ENCODE measurements at places on chromosomes 16 and 17.

- no peak for DNase-seq
Measured at GRCh38 chr16:28482026-28482425, 9.8 kb downstream of the CLN3 start.

DNA sequence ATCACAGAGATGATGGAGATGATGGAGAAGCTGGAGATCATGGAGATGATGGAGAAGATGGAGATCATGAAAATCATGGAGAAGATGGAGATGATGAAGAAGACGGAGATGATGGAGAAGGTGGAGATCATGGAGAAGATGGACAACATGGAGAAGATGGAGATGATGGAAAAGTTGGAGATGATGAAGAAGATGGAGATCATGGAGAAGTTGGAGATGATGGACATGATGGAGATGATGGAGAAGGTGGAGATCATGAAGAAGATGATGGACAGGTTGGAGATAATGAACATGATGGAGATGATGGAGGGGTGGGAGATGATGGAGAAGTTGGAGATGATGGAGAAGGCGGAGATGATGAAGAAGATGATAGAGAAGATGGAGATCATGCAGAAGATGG is 34.5 kb downstream of the RBFOX3 start:
- no peak for DNase-seq

GRCh38 chr16:52817696-52818095 is 235.0 kb downstream of the CHD9NB start:
- no peak for DNase-seq

- peak; percentile 86 for DNase-seq
Measured at GRCh38 chr17:36722121-36722902, 120.9 kb downstream of the MRM1 start.

GRCh38 chr17:76598004-76598439 is 12.4 kb upstream of the ST6GALNAC2 start:
- DNase-seq, result no peak

All from SK-N-DZ (cell line).